ENCODE measurements at places on chromosomes 6 and 20.

GRCh38 chr6:33082702-33083101 lies 6.9 kb downstream of the HLA-DPB1 start:
- no peak for DNase-seq

DNA sequence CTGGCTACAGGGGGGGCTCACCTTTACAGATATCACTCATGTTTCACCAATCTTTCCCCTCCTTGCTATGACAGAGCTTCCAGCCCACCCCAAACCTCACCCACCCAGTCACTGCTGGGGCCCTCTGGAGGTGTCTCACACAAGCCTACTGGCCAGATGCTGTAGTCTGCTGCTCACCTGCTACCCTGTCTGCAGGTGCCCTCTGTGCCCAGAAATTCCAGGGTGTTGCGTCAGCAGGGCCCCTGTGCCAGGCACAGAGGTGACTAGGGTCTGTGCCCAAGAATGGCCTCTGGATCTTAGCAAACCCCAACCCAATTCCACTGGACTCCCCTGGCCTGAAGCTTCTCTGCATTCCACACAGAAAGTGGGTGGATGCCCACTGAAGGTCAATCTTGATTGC lies 21.4 kb downstream of the UNC5CL start:
- DNase-seq, result no peak

DNA sequence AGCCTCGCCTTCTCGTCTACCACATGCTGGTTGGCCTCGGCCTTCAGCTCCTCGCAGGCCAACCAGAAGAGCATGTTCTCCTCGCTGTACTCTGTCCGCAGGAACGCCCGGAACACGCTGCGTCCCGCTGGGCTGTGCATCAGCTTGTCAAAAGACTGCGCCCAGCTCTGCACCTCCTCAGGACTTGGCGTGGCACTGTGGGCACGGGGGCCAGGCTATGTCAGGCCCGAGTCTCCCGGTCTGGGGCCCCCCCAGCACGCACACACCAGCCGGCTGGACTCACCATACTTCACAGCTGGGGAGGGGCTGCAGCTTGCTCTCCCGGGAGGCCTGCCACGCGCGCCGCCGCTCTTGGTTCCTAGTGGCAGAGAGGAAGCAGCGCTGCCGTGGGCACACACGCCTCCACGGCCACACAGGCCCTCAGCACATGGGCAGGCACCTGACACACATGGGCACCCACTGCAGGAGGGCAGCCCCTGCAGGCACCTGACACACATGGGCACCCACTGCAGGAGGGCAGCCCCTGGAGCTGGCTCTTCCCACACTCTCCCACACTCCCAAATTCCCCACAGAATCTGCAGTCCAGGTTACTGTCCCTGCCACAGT lies 5.0 kb downstream of the RGS19 start:
- no peak for DNase-seq

GRCh38 chr20:47667531-47668312 lies 117.6 kb downstream of the SULF2 start:
- DNase-seq, result no peak

DNA sequence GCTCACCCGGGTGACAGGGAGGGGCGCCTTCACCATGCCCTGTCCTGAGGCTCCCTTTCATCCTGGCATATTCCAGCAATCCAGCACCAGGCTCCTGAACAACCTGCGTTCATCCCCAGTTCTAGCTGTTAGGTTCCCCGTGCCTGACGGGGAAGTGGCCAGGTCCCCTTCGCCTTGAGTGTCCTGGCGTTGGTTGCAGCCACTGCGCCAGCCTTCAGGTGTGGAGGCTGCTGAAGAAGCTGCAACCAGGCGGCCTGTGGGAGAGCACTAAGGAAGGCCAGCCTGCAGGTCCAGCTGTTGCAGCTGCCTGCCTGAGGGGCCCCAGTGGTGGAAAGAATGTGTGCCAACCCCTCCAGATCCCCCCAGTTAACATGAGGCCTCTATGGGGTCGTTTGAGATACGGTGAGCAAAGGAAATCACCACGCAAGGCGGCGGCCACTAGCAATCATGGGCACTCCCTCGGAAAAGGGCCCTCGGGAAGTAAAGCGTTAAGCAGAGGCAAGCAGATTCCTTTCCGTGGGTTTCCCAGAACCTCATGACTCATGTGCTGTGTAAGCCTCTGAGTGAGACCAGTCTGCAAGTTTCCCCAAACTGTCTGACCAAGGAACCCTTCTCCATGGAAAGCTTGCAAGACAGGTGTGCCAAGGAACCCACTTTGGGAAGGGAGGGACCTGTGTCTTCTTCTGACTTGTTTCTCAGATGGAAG lies 320.8 kb downstream of the TAF4 start:
- no peak for DNase-seq

GRCh38 chr6:140897349-140897748 lies 1235.4 kb upstream of the GJE1 start:
- no peak for DNase-seq

DNA sequence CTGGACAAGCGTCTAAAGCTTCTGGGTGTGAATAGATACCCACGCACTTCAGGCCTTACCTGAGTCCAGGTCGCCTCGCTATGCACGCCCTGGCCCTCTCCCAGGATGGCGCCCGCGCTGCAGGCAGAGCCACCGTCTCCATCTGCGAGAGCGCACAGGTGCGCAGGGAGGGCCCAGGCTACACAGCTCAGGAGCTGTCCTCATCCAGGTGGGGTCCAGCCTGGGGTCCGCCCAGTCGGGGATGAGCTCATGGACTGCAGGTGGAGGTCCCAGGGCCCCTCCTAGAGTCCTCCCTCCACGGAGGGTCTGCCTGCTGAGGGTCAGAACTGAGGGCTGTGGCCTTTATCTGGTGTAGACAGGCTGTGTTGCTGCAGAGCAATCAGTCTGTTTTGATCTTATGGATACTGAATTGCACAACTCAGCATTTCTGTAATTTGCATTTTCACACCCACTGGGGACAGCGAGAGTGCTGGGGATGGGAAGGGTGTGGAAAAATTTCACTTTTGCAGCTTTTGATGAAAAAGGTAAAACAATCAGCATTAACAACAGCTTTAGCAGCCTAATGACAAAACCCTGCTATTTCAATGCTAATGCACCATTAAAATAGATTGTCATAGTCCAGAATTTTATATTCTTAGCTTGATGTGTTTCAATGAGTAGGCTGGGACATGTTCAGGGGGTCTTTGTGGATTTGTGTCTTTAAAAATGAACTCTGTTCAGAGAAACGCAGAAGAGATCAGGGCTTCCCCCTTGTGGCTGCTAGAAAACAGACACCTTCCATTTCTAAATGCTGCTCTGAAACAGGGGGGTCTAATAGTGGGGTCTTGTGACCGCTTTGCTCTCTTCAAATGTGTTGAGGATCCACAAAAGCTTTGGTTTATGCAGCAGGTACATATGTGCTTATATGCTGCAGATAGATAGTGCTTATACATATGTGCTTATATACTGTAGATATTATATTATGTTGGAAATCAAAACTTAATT lies 77.8 kb upstream of the PHACTR3 start:
- DNase-seq, result no peak

DNA sequence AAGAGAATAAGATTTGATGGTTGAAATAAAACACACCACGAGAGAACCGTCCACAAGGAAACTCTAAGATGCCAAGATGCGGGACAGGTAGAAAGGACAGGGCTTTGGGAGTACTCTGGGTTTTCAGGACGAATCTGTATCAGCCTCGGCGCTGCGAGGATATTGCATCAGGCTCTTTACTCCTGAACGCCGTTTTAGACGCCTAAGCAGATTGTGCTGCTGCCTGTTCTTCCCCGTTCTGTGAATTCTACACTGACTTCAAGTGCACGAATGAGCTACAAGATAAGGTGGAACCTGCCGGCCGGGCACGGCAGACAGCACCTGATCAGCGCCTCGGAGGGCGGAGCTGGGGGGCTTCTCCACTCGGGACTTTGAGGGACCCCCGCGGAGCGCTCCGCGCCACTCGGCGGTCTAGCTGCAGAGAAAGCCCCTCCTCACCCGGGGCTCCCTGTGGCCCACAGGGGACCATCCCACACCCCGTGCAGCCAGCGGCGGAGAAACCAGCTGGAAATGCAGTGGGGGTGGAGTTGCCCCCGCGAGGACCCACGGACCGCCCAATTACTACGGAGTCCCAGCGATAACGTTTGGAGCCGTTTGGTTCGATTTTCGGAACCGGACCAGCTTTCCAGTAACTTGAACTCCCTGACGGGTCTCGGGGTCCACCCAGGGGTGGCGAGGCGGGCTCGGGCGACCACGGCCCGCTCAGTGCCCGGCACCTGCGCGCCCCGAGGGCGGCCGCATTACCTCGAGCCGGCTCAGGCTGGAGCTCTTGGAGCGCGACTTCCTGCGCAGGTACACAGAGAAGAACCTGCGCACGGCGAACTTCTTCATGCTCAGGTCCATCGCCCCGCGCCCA lies 646 bp downstream of the RPS6KA2 start:
- no peak for DNase-seq

DNA sequence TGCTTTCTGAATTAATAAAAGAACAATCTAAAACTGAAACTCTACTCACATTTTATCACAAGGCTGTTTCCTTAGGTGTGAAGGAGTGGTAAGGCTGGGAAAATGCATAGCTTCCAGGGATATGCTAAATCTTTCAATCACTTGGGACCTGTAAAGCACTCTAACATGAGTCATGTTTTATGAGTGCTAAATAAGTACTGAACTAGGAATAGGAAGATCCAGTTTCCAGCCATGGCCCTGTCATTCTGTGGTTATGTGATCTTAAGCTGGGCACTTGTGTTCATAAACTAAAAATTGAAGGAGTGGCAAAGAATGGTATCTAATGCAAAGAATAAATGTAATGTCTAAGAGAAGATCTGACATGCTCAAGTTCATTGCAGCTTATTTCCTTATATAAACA lies 6.1 kb upstream of the TMEM200A start:
- DNase-seq, result no peak

DNA sequence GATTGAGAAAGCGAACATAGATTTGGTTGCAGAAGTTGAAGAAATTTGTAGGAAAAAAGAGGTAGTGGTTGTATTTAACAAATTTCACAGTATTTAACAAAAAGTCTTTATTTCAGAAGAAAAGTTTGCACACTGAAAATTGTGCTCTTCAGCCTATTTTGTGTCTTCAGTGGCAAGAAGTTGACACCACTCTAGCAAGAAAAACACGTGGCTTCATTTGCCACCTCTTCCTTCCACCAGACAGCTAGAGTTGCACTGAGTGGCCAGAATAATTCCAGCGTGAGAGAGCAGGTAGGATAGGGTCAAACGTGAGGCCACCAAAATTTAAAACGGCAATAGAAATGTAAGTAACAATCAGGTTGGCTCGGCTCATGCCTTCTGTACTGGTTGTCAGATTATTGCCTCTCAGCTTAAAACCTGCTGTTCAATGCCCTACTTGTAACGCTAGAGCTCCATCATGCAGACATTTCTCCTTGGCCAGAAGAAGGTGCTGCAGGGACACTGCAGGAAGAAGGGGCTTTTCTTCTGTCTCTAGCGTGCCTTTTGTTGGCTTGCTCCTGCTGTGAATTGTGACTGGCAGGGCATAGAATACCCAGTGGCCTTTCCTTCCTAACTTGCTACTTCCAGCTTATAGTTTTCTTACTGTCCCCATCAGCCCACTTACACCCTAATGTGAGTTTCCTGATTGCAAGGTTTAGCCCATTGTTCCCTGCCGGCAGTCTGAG lies 12.1 kb downstream of the TRAPPC3L start:
- DNase-seq, result no peak

DNA sequence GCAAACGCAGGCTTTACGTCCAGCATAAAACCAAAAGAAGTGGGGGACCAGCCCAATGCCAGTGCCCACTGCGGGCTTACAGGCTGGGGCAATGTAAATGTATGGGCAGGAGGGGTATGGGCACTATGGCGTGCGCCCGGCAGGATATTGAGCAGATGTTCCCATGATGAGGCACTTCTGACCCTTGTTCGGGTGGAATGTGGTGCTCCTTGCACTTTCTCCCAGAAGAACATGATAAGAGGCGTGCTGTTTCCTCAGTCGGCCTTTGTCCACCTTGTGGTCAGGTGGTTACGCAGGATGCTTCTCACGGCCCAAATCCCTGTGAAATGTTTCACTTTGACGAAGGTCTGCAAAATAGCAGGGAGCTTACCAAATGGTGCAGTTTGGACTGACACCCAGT lies 4.8 kb upstream of the GPR31 start:
- DNase-seq, result no peak

- no peak for DNase-seq
Observed at GRCh38 chr20:6530254-6530653, 237.2 kb upstream of the BMP2 start.

DNA sequence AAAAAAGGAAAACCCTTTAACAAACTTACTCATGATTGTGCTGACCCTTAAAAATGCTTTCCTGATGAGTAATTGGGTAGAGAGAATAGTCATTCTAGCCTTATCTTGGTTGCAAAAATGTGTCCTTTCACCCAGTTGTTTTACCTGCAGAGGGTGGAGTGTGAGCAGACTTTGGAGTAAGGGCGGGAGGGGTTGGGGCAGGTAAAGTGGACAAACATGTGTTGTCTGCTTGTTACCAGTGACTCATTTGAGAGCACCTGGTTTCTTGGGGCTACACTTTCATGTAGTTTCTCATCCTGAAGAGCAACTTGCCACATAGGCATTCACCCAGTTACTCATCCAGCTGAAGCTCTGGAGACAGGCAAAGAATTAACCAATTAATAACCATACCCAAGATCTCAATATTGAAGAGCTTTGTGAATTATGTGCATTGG lies 121.1 kb downstream of the TNFRSF21 start:
- no peak for DNase-seq

DNA sequence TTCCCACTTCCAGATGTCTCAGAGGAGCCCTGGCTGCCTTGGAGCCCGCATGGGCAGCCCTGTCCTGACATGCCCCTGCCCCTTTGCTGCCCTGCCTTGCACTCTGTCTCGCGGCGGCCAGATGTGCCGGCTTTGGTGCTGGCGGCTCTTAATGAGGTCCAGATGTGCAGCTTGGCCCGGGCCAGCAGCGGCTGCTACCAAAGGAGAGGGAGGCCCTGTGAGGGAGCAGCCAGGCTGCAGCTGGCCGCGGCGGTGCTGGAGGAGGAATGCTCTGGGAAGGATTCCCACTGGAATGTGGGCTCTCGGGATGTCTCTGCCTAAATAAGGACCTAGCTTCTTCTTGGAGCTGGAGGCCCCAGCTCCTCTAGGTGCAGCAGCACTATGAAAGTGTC lies 72.4 kb downstream of the FGD2 start:
- no peak for DNase-seq

DNA sequence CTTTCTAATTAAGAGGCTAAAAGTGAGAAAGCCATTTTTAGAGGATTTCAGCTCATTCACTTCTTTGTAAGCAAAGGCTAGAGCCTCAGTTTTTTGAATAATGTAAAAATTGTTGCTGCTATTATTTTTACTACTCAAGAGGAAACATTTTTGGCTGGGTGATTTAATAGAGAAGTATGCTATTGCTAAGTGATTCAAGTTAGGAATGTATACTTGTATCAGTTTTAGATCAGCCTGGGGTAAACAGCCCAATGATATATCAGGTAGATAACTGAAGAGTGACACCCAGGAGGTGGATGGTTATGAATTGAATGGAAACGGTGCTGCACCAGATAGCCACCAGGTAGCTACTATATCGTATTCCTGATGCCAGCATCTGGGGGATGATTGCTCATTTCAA lies 9.2 kb downstream of the QKI start:
- DNase-seq, result no peak

DNA sequence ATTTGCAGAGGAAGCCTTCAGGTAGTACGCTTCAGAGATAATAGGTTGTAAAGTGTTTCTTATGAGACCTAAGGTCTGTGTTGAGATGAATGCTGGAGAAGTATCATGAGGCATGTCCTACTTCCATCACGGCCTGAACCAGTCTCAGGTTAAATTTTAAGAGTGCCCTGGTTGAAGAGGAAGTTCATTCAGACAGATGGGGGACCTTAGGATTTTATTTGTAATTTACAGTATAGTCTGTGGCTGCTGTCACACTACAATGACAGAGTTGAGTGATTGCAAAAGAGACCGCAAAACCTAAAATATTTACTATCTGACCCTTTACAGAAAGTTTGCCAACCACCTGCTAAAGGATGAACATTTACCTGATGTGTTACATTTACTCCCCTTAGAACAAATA lies 70.9 kb downstream of the UST start:
- DNase-seq, result no peak

Measured in NCI-H1694 (cell line).